ENCODE measurements at places on chromosomes 3 and 15. TPM values are rescaled to one million over a fixed set of nuclear protein-coding genes. Genes with fewer than 3 reads are reported as not detected.

The AHSG gene
- not detected for total RNA-seq

The FEZF2 gene
- total RNA-seq, result not detected

The SPINK8 gene
- not detected for total RNA-seq

The HRG gene
- not detected for total RNA-seq

The CHRM5 gene
- not detected for total RNA-seq

The FOXB1 gene
- total RNA-seq, result not detected

The SPATA12 gene
- not detected for total RNA-seq

The RTP1 gene
- total RNA-seq, result not detected

The ASB14 gene
- total RNA-seq, result not detected

The GASK1A gene
- total RNA-seq, result 26.3 TPM

The GOLGA6L10 gene
- 6.2 TPM for total RNA-seq

The HESX1 gene
- not detected for total RNA-seq

Data from uterus (tissue), 4 donors.